ENCODE measurements at places on chromosomes 16 and 17.

DNA sequence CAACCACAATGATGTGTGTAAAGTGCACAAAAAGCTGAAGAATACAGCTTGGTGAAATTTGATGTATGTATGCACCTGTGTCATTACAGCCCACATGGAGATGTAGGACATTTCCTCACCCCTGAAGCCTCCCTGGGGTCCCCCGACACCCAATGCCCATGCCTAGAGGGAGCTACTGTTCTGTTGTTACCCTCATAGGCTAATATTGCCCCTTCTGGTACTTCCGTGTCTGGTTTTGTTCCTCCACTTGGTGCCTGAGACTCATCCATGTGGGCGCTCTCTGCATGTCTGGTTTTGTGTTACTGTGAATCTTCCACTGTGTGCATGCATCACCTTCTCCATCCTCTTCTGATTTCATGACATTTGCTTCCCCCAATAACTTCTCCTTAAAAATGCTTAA is 18.6 kb downstream of the TNFRSF13B start:
- peak; percentile 30 for DNase-seq

- DNase-seq: peak; percentile 99
These were observed at the start of gene LLGL1 for GRCh38 chr17:18225121-18225641. TSS of gene LLGL1 (plus strand) at chr17:18225635. CDS start at chr17:18225683, 48 bp downstream.

DNA sequence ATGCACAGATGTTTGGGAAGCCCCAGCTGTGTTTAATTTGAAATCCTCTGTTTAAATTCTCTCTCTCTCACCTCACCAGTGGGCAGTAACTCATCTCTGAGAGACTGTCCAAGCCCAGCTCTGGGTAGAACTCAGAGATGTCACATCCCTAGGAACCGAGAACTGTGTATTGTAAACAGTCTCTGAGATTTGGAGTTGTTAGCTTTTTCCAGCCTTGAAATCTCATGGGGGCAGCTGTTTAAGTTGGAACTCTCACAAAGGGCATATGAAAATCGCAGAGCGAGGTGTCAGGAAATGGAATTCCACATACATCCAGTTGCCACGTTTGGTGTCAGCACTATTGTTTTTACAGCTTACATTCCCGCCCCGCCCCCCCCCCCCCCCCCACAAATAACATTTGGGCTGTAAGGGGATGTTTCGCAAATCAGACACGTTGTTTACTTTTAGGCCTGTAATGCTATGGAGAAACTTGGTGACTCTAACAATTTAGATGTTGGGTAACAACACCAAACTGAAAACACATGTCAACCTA is 34.3 kb downstream of the VPS35L start:
- no peak for DNase-seq

- DNase-seq: no peak
These were observed 240.1 kb upstream of the AXIN2 start for GRCh38 chr17:65801513-65801912.

GRCh38 chr17:3813171-3813570 is 12.2 kb upstream of the ITGAE start:
- peak; percentile 86 for DNase-seq

DNA sequence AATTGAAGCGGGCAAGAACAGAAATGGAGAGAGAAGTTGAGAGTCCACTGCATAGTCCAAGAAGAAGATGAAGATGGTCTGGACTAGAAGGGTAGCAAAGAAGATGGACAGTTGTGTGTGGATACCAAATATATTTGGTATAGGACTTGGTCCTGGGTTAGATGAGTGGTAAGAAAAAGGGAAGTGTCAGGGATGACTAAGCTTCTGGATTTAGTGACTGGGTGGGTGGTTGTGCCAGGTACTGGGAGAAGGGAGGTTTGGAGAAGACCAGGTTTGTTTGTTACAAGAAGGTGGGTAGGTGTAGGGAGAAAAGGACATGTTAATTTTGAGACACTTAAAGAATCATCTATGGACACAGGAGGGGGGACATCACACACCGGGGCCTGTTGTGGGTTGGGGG is 5.4 kb downstream of the VMP1 start:
- DNase-seq: no peak

DNA sequence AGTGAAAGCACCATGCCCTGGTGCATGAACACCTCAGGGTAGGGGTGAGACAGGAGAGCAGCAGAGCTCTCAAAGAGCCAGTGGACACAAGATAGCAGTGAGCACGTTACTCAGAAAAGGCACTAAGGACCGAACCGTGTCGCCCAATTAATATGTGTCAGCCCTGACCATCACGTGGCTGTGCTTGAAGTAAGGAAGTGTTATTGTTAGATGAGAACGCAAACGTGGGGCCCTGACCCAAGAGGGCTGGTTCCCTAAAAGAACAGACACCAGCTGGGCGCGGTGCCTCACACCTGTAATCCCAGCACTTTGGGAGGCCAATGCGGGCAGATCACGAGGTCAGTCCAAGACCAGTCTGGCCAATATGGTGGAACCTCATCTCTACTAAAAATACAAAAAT is 16.3 kb downstream of the AXIN1 start:
- DNase-seq: no peak

- no peak for DNase-seq
These were observed 14.8 kb downstream of the TMEM204 start for GRCh38 chr16:1548233-1548632.

GRCh38 chr17:44108440-44109311 is 14.8 kb downstream of the HDAC5 start:
- DNase-seq: no peak

DNA sequence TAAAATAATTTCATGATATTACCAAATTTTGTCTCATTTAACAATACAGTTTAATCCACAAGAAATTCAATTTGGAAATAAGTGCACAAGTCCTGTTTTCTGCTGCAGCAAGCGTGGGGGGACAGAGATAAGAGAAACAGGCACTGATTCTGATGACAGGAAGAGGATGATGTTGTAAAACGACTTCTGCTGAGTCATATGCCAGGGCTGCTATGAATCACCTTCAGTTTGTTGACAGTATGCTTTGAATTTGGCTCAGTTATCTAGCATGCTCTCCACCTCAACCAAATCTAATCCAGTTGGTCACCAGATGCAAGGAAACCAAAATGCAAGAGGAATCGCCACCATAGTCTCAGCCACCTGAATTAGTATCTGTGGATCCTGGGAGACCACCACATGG is 244.1 kb upstream of the MON1B start:
- no peak for DNase-seq

GRCh38 chr16:54628796-54629625 is 301.7 kb upstream of the IRX5 start:
- no peak for DNase-seq

DNA sequence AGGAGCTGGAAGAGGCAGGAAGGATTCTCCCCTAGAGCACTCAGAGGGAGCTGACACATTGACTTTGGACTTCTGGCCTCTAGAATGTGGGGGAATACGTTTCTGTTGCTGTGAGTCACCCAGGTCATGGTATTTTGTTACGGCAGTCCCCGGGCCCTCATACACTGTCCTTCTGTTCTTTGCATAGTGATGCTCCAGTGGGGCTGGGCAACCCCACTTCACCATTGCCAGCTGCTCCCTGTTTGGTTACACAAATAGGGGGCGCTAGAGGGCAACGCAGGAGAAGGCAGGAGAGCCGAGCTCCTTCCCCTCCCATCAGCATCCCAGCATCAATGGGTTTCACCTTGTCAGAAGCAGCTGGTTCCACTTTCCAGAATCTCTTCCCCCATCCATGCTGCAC is 257.7 kb upstream of the FOXF1 start:
- no peak for DNase-seq

DNA sequence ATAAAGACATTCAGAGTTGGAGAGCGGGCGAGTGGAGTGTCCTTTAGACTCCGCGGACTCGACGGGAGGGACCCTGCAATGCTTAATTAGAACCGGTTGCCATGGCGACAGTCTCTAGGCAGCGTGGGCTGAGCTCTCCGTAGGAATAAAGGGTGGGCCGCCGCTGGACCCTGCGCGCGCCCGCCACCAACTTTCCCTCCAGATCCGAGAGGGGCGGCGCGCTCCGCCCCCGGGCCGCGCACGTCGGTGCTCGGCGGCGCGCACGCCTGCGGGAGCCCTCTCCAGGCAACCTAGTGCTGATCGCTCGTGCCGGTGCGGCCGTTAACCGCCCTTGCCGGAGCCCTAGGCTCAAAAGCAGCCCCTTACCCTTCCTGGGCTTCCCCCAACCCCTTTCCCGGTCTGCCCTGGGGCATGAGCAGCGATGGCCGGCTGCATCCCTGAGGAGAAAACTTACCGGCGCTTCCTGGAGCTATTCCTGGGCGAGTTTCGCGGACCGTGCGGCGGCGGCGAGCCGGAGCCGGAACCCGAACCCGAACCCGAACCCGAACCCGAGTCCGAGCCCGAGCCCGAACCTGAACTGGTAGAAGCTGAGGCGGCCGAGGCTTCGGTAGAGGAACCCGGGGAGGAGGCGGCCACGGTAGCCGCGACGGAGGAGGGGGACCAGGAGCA is at the start of gene PPM1E:
Gene PPM1E (plus strand): TSS at position 278 of the 669 bp plus-strand sequence.
- no peak for DNase-seq

DNA sequence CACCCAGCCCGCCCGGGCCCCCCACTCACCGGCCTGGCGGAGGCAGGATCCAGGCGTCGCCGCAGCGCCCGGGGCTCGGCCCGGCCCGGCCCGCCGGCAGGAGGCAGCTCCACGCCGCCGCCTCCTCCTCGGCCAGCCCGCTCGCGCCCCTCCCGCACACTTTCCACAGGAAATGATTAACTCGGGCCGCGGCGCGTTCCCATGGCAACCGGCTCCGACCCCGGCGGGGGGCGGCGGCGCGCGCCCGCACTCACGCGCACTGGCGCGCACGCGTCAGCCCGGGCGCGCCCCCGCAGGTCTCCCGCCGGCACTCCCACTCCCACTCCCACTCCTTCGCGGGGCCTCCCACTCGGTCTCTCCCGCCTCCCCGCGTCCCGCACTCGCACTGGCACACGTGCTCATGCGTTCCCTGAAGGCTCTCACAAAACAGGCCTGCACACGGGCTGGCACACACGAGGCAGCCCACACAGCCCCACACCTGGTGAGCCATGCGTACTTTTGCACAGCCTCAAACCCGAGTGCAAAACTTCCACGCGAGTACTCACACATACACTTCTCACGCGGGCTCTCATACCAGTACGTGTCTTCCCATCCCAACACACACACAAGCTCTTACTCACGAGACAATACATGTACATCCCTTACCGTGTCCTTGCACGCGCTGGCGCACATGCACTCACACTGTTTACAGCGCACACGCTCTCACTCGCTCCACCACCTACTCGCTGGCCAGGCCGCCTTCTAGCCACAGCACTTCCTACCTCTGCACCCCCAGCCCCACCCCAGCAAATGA is at the start of gene KIFC3:
Gene KIFC3 (minus strand): TSS at position 151 of the 793 bp plus-strand sequence. CDS start 4,248 bp downstream, outside the sequence.
- DNase-seq: peak; percentile 95

DNA sequence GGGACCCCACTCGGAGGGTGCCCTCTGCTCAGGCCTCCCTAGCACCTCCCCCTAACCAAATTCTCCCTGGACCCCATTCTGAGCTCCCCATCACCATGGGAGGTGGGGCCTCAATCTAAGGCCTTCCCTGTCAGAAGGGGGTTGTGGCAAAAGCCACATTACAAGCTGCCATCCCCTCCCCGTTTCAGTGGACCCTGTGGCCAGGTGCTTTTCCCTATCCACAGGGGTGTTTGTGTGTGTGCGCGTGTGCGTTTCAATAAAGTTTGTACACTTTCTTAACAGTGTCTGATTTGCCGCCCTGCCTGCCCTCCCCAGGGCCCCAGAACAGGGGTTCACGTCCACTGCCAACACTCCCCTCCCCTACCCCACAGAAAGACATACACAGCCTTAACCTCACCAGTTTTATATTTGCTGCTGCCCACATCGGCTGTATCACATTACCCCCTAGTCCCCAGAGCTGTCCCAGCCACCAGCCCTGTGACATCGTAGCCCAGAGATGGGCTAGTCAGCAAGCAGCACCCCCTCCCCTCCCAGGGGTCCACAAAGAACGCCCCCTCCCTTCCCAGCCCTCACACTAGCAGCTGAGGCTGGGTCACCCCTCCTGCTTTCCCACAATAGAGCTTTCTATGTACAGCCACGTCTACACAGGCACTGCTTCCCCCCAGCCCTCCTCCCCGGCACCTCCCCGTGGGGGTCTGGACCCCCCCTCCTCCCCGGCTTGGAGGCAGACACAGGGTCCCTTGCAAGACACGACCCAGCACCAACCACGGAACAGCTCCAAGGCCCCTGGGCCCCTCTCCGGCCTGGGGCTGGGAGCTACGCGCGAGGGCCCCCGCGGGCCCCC is 7.9 kb downstream of the GRN start:
- DNase-seq: no peak

DNA sequence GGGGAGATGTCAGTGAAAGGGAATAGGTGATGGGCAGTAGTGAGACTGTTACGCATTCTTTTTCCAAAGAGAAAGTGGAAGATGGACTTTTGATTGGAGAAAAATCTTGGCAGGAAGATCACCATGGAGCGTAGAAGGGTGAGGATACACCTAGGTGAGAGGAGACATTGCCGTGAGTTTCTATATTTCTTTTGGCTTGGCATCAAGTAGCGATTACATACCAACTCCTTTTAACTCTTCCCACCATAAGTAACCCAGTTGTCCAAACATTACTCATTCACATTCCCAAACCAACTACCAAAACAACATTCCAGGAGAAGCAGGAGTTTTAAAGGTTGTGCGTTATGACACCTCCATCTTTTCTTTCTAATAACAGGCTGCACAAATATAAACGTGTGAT is 10.7 kb upstream of the KRT28 start:
- no peak for DNase-seq

DNA sequence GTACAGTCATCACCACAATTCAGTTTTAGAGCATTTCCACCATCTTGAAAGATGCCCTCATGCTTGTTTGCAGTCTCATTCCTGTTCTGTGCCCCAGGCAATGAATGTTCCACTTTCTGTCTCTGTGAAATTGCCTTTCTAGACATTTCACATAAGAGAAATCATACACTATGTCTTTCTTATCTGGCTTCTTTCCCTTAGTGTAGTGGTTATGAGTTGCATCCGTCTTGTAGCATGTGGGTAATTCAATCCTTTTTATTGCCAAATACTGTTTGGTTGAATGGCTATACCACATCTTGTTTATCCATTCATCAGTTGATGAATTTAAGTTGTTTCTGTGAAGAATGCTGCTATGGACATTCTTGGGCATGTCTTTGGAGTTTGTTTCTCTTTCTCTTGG is 132.5 kb upstream of the PLCG2 start:
- no peak for DNase-seq

DNA sequence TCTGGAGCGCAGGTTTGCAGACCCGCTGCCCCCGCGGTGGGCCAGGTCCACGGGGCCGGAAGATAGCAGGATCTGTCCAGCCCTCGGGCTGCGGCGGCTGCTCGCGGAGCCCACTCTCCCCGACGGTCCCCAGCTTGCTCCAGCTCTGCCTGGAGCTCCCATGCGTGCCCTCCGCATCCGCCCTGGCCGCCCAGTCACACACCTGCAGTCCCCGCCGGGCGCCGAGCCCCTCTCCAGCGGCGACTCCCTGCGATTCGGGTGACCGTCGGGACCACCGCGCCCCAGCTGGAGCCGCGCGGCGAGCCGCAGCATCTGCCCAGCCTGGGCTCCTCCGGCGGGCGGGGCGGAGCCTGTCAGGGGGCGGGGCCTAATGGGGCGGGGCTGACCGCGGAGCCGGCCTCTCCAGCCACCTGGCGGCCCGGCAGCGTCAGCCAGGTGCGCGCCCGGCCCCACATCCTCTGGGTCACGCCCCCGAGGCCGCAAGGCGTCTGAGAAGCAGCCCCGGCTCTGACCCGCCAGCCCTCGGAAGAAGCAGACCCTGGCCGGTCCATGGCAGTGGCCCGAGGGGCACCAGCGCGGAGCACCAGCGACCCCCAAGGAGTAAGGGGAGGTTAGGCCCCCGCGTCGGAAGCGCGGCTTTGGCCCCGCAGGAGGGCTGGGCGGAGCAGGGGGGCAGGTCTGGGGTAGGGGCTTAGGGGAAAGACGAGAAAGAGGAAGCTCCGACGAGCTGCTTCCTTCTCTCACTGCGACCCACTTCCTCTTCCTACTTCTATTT is at the start of gene PIK3R5:
Gene PIK3R5 (minus strand): TSS at position 314 of the 775 bp plus-strand sequence. CDS start 54,213 bp downstream, outside the sequence.
- no peak for DNase-seq

All from mesenteric fat pad (tissue), 1 donor.